ENCODE measurements at places on chromosomes 4 and X. TPM values are rescaled to one million over a fixed set of nuclear protein-coding genes. Genes with fewer than 3 reads are reported as not detected.

DNA sequence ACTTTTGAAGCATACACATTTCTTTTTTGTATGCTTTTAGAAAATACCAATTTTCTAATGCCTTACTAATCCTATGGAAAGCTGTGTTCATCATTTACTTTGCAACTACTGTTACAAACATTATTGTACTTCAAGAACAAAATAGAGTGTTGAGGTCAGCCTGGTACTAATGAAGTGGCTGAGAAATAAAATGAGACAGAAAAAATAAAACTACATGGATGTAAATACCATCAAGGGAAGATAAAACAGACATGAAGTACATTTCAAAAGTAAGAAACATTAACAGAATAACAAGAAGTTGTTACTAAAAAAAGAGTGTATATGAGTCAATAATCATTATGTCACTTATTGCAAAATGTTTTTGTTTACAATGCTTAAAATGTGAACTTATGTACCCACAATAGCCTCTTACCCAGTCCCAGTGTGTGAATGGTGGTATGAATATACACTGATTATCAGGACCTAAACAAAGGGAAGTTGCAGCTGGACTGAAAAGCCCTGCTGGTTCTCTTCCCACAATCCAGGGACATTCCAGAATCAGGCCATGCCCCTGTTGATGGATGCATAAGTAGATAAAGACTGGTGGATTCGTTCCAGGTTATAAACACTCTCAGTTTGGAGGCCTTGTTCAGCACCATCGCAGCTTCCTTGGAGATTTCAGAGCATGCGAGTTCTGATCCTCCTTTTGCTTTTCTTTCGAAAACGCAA, 2.4 kb upstream of the CSN3 start:
- no peak for DNase-seq

Gene HDAC6
- 101 TPM for total RNA-seq

DNA sequence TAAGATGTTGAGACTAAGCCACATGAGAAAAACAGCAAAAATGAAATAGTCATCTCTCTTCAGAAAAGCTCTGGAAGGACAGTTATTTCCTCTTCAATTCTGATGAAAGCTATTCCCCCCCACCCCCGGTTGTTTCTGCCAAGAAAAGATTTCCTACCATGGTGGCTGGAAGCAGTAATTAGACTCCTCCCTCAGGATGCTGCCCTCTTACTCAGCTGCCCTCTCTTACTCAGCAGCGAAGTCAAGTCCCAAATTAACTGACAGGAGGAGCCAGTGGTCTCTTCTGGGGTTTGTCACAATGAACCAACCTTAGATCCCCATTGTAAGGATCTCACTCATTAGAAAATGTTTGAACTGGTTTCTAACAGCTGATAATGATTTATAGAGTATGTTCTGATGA, 38.0 kb downstream of the GPM6B start:
- DNase-seq = no peak

DNA sequence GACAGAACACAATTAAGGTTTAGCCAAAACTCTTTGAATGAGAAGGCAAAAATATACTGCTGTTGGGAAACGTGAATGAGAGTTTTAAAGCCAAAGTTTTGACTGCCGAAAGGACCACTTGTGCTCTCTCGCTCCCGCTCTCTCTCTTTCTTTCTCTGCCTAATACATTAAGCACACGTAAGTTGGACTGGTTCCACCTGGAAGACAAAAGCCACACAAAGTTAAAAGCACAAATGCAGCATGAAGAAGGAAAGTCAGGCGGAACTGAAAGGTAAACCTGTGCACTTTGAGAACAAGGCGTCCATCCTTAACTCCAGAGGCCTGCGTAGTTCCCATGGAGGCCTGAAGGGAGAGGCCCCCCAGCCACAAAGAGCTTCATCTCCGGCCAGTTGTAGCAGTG, 1.9 kb downstream of the DCAF12L2 start:
- DNase-seq = no peak

Gene PLXNA3
- total RNA-seq = 34.3 TPM
